Amygdala (tissue), 56 donors: ENCODE measurements at places on chromosomes 2 and 18.
A peak's percentile ranks its signal among the peaks of the same experiment; 100 is the strongest.

GRCh38 chr2:100780203-100781008 lies 39.5 kb upstream of the NPAS2 start:
- no peak for DNase-seq

DNA sequence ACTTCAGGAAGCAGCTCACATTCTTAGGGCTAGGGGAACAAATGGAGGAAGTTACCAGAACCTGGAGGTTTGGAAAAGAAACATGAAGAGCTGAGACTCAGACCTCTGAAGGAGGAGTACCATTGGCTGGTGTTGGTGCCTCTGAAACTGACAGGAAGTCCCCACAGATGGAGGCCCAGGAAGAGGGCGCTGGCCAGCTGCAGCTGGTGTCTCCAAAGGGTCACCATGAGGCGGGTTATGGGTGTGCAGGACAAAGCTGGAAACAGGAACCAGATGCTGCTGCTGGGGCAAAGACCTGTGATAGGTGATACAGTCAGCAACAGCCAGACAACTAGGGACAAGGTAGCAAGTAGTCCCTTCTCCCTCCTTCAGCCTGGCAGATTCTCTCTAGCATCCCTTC lies 136.5 kb upstream of the SERPINE2 start:
- no peak for DNase-seq

DNA sequence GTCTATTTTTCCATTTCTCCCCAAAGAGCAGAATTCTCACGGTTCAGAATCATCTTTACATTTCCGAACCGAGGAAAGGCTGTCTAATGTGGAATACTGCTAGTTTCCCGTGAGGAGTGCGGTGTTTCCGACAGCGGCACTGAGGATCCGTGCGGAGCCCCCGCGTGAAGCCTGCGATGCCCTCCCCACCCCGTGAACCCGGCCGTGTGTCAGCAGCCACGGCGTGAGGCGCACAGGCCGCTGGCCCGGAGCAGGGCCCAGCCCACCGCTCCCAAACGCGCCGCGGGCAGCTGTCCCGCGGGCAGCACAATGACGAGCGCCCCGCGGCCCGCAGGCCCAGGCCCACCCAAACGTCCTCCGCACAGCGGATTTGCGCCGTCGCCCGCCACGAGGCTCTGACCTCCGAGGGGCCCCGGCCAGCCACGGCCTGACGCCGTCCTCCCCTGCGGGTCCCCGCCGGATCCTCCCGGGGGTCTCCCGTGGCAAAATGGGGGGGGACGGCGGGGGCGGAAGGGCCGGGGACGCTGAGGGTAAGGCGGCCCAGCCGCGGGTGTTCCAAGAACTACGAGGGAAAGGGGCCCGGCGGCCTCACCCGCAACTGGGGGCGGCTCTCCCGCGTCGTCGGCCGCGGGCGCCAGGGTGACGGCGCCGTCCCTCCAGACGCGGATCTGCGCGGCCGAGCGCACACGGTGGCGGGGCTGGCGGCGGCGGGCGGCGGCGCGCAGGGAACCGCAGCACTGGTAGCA lies 796 bp downstream of the SPIRE1 start:
- DNase-seq: peak; percentile 16

DNA sequence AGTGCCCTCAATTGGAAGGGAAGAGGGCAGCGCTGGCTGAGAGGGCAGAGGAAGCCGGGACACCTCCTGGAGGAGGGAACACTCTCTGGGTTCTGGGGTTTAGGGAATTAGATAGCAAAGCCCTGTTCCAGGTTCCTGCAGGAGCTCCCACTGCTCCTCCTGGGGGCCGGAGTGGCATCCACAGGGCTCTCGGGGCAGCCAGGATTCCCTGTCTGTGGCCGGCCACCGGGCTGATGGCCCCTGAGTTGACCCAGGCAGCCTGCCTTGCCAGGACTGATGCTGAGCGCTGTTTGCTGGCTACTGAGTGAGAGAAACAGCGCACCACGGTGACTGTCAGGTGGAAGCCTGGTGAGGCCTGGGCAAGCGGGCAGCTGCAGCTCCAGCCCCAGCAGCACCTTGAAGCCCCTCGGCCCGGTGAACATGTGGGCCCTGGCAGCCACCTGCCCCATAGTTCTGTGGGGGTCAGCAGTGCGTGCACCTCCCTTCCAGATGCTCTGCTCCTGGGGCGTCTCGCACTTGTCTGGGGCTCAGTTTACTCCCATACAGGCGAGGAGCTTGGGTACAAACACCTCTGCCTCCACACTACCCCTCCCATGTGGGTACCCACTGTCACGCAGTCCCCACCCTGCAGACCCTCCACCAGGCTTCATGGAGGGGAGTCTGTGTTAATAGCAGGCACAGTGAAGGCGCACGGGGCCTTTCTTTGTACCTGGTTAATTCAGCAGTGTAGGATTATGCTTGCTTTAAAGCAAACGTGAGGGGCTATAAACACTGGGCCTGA lies 7.7 kb upstream of the ALLC start:
- no peak for DNase-seq

GRCh38 chr2:110766291-110766690 lies 33.9 kb downstream of the ACOXL start:
- DNase-seq: no peak
